Left hindlimb (tissue), 1 donor: ENCODE measurements at places on chromosomes 3 and 15.
A peak's percentile ranks its signal among the peaks of the same experiment; 100 is the strongest.

GRCh38 chr15:31342781-31343626 lies 16.4 kb downstream of the KLF13 start:
- no peak for DNase-seq

- DNase-seq = no peak
Measured at GRCh38 chr3:157488144-157488543, 15.1 kb downstream of the VEPH1 start.

DNA sequence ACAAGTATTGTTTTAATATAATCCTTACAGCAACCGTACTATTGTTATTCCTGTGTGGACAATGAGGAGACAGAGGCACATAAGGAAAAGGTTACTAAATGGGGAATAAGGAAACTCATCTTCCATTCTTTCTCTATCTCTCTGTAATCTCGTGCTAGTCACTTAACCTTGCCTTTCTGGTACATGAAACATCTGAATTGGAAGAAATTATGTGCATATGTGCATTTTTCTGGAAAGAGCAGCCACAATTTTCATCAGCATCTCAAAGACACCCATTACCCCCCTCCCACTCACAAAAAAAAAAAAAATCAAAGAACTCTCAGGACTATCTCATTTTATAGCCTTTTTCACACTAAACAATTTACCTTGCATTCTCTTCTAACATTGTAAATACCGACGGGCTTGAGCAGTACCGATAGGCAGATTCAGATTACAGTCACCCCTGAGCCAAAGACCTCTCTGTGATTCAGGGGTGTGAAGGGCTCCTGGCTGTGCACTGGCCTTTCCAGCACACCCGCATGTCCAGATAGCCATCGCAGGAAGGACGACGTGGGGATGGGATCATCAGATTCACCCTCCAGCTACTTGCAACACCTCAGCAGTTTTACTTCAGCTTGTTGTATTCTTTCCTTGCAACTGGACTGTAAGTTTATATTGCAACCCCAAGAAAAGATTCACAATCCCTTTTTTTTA lies 48.1 kb downstream of the CASR start:
- no peak for DNase-seq

DNA sequence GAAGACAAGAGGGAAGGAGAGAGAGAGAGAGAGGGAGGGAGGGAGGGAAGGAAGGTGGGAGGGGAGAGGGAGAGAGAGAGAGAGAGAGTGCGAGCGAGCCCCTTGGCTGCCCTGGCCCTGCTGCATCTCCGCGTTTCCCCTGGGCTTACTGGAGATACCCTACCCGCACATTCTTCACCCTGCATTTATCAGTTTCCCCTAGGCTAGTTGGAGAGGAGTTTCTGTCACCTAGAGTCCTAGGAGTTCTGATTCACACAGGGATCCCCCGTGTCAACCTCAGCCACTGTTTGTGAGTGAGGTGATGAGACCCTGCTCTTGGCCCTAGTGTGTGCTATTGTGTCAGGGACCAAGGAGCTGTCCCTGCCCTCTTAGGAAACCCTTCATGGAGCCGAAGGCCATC lies 18.7 kb downstream of the BHLHE40 start:
- no peak for DNase-seq

- no peak for DNase-seq
Measured at GRCh38 chr3:164095279-164095678, 983.0 kb downstream of the SI start.

- DNase-seq = no peak
Measured at GRCh38 chr3:3509665-3510064, 289.6 kb upstream of the LRRN1 start.

DNA sequence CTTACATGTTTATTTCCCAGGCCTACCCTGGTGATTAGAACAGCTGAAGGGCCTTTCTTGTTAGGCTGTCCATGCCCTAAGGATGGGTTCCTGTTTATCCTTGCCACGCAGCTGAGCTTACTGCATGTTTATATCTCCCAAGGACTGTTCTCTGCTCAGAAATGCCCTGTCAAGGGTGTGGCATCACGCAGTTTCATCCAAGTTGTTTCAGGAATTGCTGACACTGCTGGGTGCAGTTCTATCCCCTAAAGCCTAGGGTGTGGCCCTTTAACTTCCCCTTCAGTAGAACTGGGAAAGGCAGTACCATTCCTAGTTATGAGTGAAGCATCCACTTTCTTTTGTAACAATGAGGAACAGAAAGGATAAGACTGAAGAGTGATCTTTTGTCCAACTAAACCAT lies 5.0 kb downstream of the ELL3 start:
- no peak for DNase-seq

GRCh38 chr3:66442254-66443117 lies 58.3 kb downstream of the LRIG1 start:
- DNase-seq = peak; percentile 81

- no peak for DNase-seq
Measured at GRCh38 chr3:141294848-141295247, 63.2 kb downstream of the PXYLP1 start.

GRCh38 chr3:161284989-161285388 lies 63.9 kb downstream of the NMD3 start:
- no peak for DNase-seq

DNA sequence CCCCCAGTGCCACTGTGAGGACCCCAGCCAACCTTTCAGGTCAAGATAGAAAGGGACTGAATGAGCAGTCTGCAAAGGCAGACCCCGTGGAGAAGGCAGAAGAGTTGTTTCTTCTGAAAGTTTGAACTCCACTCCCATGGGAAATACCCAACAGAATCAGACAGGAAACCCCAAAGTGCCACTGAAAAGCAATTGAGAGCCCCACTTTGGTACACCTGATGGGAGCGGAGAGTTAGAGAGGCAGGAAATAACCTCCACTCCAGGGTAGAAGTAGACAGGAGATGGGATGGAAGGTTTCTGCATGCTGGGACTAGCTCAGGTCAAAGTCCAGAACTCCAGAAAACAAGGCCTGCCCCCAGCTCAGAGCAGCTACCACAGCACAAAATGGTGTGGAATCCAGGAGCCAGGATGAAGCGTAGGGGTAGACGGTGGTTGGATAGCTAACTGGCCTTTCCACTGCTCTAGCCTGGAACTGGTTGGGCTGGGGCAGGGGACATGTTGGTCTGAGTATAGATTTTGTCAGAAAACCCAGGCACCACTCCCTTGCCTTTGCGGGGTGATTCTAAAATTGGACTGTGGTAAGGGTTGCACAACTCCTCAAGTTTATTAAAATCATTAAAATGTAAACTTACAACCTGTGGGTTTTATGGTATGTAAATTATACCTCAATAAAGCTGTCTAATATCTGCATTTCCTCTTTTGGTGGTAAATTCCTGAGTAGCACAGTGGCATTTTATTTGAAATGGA lies 1.9 kb upstream of the RAB43 start:
- DNase-seq = no peak

DNA sequence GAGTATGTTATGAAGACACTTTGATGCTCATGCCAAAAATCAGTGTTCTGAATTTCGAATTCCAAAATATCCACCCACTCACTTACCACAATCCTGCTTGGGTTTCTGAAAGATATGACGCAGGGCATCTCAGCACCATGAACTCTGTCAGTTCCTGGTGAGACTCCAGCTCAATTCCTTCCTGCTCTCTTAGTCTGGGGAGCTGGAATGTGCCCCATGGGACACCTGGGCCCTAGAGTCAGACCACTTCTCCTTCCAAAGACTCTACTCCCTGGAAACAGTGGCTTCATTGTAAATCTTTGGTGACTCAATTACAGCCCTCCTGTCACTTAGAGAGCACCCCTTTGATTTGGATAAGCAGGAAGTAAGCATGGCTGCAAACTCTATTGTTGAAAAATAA lies 50.5 kb downstream of the CD86 start:
- no peak for DNase-seq

DNA sequence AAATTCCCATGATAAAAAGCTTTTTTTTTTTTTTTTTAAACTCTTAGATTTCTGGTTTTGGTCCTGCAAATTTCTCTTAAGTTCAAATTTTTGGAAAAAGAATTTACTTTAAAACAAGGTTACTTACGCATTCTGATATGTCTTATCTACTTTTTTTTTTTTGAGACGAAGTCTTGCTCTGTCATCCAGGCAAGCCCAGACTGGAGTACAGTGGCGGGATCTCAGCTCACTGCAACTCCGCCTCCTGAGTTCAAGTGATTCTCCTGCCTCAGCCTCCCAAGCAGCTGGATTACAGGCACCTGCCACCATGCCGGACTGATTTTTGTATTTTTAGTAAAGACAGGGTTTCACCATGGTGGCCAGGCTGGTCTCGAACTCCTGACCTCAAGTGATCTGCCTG lies 83.2 kb downstream of the RASA2 start:
- DNase-seq = no peak

GRCh38 chr3:22939349-22939748 lies 263.8 kb upstream of the UBE2E2 start:
- DNase-seq = no peak

DNA sequence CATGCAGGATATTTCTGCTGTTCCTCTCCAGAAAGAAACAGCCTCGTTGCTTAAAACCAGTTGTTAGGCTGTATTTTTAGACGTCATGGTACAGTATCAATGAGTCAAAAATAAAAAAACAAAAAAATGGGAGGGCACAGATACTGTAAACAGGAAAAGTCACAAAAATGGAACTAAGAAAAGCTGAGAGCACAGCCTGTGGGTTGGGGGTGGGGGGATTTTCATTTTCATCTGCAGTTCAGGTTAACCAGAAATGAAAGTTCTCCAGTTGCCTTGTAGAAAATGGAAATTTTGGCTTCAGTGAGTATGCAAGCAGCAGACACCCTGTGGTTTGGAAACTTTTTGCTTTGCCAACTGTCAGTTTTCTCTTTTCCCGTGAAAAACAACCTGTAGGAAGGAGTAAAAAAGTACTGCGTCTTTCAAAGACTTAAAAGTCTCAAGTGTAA lies 59.0 kb downstream of the FRMD4B start:
- DNase-seq = peak; percentile 50
